ENCODE measurements at places on chromosomes 7 and 10. TPM values are rescaled to one million over a fixed set of nuclear protein-coding genes. Genes with fewer than 3 reads are reported as not detected.

The PIP gene
- not detected for total RNA-seq

The TFR2 gene
- total RNA-seq = 6.1 TPM

DNA sequence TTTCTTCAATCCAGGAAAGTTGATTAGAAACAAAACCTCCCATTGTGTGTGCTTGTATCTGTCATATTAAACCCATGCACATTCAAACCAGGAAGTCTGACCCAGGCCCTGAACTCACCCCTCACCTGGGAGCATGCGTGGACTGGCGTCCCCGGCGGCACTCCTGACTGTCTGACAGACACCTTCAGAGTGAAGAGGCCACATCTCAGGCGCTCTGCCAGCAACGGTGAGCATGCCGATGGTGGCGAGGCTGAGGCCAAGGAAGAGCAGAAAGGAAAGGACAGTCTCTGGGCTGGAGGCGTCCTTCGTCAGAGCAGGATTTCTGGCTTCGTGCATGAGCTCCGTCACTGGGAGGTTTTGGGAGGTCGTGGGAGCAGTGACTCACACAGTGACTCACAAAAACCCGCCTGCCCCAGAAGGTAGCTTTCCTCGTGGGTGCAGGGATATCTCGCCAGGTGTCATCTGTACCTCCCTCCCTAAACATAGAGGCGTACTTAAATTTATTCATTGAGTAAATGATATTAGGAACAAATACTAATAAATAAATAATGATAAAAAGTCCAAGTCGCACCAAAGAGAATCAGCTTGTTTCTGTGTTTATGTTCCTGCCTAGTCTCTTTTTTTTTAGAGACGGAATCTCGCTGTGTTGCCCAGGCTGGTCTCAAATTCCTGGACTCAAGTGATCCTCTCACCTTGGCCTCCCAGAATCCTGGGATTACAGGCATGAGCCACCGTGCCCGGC is 13.5 kb downstream of the IQCE start:
- DNase-seq = no peak

GRCh38 chr10:111739125-111739873 is 444.3 kb downstream of the GPAM start:
- no peak for DNase-seq

- no peak for DNase-seq
Measured at GRCh38 chr7:74231232-74231590, 21.4 kb downstream of the LAT2 start.

GRCh38 chr10:115856580-115856979 is 416.4 kb downstream of the GFRA1 start:
- no peak for DNase-seq

DNA sequence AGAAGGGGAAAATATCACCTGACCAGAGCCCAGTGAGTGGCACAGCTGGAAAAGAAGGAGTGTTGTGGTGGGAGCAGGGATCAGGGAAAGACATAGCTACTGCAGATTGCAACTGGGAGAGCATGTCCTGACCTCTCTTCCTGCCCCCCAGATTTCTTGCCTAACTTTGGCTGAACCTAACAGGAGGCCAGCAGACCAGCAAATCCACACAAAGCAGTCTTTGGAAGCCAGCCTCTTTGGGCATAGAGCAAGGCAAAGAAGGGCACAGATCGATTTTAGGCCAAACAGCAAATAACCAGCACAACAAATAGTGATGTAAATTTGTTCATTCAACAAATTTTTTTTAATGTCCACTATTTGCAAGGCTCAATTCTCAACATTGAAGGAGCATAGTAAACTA is 433.2 kb upstream of the GHITM start:
- DNase-seq = no peak

DNA sequence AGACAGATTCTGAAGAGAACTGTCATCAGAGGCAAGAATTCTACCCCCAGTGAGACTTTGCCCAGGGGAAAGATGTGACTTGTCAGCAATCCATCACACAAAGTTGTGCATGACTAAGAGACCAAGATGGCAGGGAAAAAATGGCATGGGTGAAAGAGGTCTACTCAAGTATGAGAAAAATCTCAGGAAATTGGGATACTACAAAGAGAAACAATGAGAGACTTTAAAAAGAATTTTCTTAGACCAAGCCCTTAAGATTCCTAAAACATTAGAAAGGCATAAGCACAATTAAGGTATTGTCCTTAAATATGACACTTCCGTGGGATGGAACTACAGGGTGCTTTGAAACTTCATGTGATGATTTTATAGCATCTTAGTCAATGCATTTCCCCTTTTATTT is 45.6 kb upstream of the PDE1C start:
- DNase-seq = no peak

GRCh38 chr10:62938672-62939071 is 122.5 kb upstream of the EGR2 start:
- DNase-seq = no peak

Data from T-helper 17 cell (primary cell).